Stimulated activated CD4-positive, alpha-beta T cell treated with anti-CD3 and anti-CD28 coated beads, Interleukin-1b, Interleukin-23, amount 100 ng/mL, for 24 hours (primary cell): ENCODE measurements at places on chromosomes 5 and 9.

GRCh38 chr9:134616341-134616740 lies 25.3 kb upstream of the COL5A1 start:
- DNase-seq: no peak

- no peak for DNase-seq
Observed at GRCh38 chr9:89078860-89079259, 87.6 kb downstream of the S1PR3 start.

DNA sequence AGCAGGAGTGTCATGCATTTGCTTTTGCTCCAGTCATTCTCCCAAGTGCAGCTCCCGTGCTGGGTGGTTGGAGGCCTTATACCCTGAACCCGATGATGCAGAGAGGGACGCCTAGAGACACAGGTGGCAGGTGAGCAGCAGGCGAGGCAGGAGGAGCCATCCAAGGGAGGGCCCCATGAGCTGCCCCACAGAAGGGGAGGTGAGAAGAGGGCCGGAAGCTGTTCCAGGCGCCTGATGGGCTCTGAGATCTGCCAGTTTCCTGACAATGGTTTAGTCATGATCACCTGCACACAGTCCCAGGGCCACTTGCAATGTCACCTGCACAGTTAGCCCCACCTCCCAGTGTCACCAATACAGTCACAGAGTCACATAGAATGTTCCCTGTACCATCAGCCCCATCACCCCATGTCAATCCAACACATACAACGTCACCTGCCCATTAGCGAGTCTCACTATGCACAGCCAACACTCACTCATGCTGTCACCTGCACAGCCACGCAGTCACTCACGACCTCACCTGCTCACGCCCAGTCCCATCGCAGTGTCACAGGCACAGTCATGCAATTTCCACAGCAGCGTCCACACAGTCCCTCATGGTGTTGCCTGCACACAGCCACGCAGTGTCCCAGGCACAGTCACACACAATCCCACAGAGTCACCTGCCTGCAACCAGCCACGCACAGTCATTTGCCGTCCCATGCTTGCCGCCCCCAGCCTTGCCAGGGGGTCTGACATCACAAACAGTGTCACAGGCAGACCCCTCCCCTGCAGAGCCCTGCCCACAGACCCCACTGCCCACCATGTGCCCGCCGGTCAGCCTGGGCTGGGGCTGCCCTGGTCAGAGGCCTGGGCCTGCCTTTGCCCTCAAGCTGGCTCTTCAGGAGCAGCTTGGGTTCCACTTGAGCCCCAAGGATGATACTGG lies 113.4 kb downstream of the LHX2 start:
- no peak for DNase-seq

DNA sequence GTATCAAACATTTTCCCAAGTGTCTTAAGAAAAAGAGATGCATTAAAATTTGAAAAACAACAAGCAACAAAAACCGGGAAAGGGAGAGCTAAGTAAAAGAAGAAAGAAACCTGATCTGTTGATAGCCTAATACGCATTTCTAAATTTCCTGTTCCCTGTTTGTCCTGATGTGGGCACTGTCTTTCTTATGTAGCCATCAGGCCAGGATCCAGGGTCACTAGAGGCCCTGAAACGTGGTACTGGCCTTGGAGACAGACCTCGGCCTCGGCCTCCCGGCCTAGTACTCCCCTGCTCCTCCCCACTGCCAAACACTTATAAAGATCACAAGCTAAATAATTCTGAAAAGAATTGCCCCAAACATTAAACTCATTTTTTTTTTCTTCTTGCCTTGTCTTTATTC lies 547.2 kb downstream of the IRX1 start:
- no peak for DNase-seq

DNA sequence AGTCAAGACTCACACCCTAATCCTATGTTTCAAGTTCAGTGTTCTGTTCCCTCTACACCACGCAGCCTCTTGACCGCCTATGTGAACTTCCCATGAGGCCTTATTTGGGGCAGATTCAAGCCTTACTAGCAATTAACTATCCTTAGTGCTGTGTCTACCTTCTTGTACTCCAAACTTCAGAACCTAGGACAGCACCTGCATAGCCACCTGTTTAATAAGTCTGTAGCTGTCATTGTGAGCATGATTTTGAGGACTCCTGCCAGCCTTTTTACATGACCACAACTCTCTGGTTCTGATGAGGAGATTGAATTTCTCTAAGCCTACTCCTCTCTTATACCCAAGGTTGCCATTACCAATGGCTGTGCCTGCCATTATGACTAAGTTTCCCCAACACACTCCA lies 50.8 kb upstream of the PCSK1 start:
- no peak for DNase-seq

GRCh38 chr5:178392931-178393394 lies 160.4 kb upstream of the PHYKPL start:
- no peak for DNase-seq

DNA sequence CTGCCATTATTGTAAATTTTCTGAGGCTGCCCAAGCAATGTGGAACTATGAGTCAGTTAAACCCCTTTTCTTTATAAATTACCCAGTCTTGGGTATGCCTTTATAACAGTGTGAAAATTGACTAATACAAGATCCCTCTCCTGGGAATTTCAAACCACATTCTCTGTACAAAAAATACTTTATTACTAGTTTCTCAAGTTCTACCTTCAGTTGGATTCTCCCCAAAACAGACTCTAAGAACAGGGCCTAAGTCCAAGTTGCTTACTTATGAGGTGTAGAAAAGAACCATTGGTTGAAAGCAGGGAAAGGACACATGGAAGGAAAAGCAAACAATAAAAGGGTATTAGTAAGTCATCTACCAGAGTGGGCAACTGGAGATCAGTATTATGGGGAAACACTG lies 343.2 kb downstream of the TMEM232 start:
- DNase-seq: no peak

DNA sequence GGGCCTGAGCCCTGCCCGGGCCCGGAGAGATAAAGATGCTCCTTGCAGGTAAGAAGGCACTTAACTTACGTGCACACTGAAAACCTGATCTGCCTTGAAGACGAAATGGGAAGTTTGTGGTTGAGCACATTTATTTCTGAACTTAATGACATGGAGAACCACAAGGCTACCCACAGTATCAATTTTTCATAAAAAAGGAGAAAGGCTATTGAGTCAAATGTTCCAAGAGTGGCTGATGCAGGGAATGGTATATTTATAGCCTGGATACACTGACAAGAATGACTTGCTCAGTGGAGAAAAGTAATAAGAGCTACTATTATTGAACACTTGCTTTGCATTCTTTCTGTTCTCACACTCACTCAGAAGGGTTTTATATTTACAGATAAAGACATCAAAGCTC lies 419.3 kb downstream of the ACTL7B start:
- no peak for DNase-seq

DNA sequence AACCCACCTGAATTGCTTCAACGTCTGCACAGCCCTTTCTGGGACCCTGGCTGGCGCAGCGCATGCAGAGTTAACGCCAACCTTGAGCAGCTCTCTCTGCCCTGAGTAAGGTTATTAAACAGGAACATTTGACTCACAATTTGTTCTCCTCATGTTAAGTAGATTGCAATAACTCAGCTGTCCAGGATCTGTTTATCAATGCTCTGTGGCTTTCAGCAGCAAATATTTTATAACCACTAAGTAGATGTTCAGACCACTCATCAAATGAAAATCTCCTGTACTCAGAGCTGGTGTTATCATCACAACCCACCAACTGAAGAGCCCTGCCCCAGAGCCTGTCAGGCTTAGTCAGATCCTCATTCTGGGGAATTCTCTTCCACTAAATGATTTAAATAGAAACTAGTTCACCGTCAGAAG lies 403.0 kb downstream of the ZNF608 start:
- DNase-seq: no peak

- no peak for DNase-seq
Observed at GRCh38 chr5:59387127-59387526, 506.4 kb downstream of the PDE4D start.

DNA sequence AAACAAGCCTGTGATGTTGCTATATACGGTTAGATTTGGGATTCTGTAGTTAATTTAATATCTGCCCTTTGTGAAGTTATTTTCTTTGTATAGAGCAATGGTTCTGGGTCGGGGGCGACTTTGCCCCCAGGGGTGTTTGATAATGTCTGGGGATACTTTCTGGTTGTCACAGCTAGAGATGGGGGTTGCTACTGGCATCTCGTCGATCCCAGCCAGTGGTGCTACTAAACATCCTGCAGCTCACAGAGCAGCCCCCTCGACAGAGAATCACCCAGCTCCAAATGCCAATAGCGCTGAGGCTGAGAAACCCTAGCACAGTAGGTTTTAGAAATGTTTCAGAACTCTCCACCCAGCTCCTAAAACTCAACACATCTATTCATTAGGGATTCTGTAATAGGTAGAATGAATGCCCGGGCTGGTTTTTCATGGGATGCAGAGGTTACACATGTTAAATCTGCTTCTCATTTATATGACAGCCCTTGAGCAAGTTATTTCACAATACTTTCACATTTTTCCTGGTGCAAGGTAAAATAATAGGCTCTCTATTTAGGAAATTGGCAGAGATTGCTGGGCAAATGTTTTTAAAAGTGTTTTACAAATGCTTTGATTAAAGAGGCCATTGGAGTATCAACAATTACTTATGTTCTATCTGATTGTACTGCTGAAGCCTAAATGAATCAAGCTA lies 75.2 kb upstream of the CTSL start:
- DNase-seq: no peak

GRCh38 chr5:159304961-159305595 lies 25.2 kb downstream of the IL12B start:
- DNase-seq: no peak

GRCh38 chr5:135423846-135424168 lies 23.3 kb downstream of the DCANP1 start:
- no peak for DNase-seq
